T-helper 2 cell (primary cell): ENCODE measurements at places on chromosomes 6 and 20.

- no peak for DNase-seq
Measured at GRCh38 chr6:7016226-7016625, 91.5 kb upstream of the RREB1 start.

GRCh38 chr6:113732384-113732966 lies 124.7 kb upstream of the MARCKS start:
- no peak for DNase-seq

DNA sequence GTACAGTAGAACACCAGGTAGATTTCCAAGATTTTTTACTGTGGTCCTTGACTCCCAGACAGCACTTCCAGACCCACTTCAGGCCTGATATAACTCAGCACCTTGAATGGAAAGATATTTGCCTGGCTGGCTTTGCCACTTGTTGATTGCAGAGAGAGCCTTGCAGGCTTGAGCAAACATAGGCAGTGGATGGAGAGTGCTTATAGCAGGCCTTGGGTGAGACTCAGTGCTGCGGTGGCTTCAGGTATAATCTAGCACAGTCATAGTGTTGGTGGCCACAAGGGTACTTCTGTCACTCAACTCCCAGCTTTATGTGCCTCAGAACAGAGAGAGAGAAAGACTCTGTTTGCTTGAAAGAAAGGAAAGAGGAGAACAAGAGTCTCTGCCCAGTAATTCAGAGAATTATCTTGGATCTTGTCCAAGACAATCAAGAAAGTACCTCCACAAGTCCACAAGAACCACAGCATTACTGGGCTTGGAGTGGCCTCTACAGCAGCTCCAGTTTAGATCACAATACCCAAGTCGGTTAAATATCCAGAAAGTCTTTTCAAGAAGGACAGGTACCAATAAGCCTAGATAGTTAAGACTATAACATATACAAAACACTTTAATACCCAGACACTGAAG lies 70.5 kb upstream of the FKBP1C start:
- no peak for DNase-seq

DNA sequence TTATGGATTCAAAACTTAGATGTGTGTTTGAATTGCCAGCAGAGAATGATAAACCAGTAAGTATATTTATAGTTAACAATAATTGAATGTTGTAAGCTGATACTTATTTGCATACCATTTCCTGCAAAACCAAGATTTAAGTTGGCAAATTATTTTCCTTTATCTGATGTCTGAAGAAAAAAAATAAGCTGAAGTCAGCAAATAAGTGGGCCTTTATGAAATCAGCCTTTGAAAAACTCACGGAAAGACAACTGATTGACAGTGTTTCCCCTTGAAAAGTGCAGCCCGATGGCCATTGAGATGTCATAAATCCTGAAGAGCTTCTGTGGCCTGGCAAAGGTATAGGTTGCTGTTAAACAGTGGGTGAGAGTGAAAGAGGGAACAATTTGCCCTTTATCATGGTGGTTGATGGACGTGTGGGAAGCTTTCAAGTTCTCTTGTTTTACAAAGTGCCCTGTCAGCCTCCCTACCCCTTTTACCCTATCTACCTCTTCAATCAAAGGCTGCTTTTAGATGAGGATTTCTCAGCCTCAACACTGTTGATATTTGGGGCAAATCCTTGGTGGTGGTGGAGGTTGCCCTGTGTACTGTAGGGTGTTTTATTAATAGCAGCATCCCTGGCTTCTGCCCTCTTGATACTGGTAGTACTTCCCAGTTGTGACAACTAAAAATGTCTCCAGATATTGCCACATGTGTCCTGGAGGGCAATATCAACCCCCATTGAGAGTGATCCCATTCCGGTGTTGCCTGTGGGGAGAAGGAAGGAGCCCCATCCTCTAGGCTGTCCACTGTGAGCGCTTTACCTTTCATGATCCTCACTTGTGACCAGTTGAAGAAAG lies 50.2 kb downstream of the VAPB start:
- no peak for DNase-seq

GRCh38 chr20:8534368-8535160 lies 402.5 kb downstream of the PLCB1 start:
- no peak for DNase-seq

GRCh38 chr20:57398231-57398821 lies 7.1 kb downstream of the RBM38 start:
- DNase-seq, result peak; percentile 97
